Cortex of kidney (tissue), 1 donor: ENCODE measurements at places on chromosomes 6 and 20.

- DNase-seq = no peak
These were observed 314.5 kb downstream of the EYA4 start for GRCh38 chr6:133555685-133556084.

DNA sequence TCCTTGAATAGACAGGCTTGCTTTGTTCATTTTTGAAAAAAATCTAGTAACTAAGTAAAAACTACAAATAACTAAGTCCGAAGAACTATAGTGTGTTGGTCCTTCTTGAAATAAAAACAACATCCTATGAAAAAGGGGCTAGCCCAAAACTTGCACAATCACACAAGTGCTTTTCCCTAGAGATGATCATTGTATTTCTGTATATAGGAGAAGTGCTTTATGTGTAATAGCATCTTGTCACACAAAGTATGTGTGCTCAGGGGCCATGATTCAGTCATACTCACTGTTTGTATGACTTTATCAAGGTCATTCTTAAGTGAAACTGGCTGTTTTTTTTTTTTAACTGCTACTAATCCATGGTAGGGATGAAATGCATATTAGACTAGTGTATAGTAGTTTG lies 179.8 kb downstream of the DTNBP1 start:
- no peak for DNase-seq

- DNase-seq = no peak
These were observed 70.6 kb downstream of the ZC2HC1B start for GRCh38 chr6:143934867-143935266.

DNA sequence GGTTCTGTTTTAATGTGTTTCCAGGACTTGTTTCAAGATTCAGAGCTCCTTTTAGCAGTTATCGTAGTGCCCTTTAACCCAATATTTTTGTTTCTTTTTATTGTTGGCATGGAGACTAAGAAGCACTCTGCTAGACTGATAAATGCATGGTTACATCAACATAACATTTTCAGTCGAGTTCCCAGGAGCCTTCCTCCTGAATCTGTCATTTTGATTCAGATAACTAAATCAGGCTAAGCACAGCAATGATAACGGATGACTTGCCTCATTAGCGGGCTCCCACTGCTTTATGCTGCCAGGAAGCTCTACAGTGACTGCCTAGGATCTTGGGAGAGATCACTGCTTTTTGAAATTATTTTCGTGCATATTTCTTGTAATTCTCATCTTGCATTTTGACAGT lies 772.8 kb upstream of the GJE1 start:
- no peak for DNase-seq

- no peak for DNase-seq
These were observed 25.9 kb upstream of the AHCY start for GRCh38 chr20:34328928-34329677.

DNA sequence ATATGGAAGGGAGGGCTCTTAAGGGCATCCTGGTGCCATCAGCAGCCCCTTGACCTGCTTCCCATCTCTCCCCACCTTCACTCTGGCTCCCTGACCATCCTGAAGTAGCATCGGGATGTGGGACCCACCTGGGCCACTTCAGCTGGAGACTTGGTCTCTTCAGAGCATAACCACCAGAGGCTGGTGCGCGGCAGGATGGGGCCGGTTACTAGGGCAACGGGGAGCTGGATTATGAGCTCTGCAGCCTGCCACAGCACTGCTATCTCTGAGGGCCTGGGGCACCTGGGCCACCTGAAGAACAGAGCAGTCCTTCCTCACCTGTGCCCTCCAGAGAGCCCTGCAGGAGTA lies 79.7 kb downstream of the SYNJ2 start:
- no peak for DNase-seq

DNA sequence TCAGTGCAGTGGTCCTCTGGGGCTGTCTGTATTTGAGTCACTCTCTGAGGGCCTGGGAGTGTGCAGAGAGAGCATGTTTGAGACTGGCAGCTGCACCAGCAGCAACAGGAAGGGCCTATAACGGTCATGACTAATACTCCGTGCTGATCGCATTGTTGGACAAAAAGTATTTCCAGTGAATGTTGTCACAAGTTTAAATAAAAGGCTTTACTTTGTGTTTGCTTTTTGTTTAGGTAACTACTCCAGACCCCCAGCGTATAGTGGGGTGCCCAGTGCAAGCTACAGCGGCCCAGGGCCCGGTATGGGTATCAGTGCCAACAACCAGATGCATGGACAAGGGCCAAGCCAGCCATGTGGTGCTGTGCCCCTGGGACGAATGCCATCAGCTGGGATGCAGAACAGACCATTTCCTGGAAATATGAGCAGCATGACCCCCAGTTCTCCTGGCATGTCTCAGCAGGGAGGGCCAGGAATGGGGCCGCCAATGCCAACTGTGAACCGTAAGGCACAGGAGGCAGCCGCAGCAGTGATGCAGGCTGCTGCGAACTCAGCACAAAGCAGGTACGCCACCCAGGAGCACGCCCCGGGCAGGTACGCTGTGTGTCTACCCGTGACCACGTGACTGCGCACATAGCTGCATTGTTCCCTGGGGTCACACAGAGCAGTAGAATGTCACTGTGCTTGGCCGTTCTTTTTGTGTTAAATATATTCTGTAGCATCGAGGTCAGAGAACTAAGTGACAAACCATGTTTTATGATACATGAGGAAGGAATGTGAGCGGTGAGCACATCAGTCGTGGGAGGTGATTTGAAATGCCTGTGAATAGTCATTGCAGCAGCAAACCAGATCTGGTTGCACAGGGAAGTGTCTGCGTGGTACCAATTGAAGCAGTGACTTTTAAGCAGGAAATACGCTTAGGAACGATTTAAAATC lies 174.7 kb downstream of the TMEM242 start:
- DNase-seq = no peak

DNA sequence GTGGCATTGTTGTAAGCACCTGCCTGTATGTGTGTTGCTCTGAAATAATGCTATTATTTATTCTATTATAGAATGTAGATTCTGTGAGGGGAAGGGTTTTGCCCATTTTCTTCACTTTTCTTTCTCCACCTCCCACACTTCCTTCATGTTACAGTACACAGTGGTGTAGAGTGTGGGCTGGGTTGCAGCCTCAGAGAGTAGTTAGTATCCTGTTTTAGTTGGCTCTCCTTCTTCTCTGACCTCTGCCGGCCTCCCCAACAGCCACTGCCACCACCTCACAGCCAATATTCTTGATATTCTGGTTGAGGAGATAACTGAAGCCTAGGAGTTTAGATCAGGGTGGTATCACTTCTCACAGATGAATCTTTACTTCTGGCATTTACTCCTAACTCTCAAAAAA lies 143.4 kb downstream of the BCKDHB start:
- no peak for DNase-seq

DNA sequence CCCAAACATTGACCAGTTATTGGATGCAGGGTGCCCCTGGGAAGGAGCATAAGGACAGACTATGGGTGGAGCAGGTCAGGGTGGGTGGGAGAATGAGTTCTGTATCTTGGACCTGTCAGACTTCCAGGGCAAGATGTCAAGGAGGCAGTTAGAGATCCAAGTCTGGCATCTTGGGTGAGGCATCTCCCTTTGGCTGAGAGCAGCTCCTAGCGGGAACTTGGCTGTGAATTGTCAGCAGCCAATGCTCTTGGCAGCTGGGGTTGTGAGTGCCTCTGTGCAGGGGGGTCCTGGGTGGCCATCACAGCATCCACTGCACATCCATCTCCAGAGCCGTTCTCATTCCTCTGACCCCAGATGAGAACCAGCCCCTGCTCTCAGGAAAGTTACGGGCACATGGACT lies 117.0 kb upstream of the MYL9 start:
- no peak for DNase-seq

GRCh38 chr6:151627689-151628444 lies 134.1 kb downstream of the CCDC170 start:
- no peak for DNase-seq

DNA sequence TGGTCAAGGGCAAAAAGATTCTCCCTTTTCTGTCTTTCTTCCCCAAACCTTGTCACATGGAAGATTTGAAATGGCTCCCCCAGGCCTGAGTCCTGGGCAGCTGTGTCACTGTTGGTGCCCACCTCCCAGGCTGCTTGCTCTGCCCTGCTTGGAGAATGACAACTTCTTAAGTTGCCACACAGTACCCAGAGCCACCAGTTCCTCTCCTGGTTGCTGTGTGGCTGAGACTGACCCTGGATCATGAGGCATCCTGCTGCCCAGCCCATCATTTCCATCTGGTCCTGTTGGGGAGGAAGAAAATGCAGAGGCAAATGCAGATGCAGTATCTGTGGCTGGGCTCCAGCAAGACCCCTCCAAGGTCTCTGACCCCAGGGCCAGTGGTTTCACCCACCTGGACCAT lies 113.7 kb downstream of the PHACTR3 start:
- no peak for DNase-seq

DNA sequence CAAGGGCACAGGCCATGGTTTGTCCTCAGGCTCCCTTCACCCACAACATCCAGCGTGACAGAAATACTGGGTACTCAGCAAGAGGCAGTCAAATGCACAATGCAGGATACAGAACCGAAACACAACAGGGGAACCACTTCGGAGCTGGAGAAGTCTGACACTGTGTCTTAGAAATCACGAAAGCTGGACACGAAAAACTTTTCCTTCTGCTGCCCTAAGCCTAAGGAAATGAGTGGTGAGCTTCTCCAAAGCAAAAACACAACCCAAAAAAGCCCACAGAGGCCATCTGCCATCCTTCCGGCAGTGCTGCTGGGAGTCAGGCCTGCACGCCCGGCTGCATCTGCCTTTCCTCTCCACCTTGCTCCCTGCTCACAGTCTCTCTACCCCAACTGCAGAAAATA lies 106.3 kb downstream of the SLC23A2 start:
- DNase-seq = no peak

GRCh38 chr20:11906626-11907480 lies 10.8 kb upstream of the BTBD3 start:
- no peak for DNase-seq

DNA sequence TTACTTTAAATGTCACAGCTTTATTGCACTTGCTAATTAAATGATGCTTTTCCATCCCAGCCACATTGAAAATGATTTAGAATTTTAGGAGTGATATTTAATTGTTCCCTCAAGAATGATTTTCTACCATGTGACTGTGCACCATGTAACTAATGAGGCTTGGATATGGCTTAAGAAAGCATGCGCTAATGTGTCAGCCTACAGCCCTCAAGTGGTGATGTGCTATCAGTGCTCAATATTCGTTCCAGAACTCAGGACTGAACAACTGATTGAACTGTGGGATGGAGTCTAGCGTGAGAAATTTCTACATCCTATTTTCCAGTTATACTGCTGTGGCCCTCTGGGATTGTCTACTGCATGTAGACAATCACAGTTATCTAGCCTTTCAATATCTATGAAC lies 71.5 kb downstream of the PKIB start:
- DNase-seq = no peak

DNA sequence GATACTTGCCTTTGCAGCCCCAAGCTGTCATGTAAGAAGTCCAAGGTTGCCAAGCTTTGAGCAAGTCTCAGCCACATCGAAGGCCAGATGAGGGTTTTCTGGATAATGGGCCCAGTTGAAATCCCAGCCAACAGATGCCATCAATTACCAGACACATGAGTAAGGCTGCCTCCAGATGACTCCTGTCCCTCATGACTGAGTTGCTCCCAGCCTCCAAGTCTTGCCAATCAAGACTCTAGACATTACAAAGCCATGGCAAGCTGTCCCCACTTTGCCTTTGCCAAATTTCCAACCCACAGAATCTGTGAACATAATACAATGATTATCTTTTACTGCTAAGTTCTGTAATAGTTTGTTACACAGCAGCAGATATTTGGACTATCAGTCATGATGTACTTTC lies 76.8 kb upstream of the ARMC2 start:
- no peak for DNase-seq
